ENCODE measurements at places on chromosomes 1 and 21.

GRCh38 chr1:8152731-8153702 is 126.9 kb upstream of the ERRFI1 start:
- DNase-seq = no peak

DNA sequence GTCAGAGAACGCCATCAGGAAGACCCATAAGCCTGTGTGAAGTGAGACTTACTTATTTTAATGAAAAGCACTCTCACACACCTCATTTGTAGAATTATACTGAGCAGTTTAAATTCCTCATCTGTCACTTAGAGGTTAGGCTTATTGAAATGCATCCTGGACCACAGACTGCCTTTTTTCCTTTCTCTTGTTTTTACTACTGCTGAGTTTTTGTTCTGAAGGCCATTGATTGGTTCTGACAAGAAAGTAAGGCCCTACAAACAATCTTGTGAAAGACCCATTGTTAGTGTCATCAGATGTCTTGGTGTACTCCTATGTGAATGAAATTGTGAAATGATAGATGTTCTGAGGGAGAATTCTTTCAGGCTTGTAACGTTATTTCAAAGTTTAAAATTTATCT is 1343.3 kb upstream of the ADGRL2 start:
- no peak for DNase-seq

DNA sequence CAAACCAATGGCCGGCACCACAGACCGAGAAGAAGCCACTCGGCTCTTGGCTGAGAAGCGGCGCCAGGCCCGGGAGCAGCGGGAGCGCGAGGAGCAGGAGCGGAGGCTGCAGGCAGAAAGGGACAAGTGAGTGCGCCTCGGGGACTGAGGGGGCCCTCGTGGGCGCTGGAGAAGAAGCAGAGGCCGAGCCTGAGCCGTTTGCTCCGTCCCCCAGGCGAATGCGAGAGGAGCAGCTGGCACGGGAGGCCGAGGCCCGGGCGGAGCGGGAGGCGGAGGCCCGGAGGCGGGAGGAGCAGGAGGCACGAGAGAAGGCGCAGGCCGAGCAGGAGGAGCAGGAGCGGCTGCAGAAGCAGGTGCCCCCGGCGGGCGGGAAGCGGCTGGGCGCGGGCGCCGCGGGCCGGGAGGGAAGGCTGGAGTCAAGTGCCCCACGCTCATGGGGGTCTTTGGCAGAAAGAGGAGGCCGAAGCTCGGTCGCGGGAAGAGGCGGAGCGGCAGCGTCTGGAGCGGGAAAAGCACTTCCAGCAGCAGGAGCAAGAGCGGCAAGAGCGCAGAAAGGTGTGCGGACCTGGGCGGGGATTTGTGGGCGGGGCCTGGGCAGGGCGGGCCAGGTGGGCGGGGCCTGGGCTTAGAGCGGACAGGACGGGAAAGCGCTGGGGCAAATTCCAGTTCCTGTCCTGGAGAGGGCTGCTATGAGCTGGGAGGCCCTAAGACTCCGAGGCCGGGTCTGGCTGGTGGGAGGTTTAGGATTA is 22.7 kb downstream of the MAP7D1 start:
- DNase-seq = no peak

GRCh38 chr1:158833264-158833663 is 2.1 kb downstream of the MNDA start:
- no peak for DNase-seq

DNA sequence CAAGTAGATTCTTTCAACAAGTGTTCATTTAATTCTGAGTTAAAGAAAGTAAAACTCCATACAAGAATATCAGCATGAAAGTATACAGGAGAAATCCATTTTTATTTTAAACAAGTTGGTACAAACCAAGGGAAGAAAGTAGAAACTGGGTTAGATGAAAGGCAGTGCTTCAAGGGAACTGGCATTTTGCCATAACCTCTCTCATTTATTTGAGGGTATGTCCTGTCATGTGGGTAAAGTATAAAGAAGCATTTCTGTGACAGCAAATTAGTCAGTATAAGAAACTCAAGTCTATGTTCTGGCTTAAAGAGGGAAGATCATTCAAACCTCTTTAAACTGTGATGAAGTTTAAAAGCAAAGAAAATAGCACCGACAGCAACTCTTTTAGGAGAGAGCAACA is 32.0 kb downstream of the OLFM3 start:
- no peak for DNase-seq

- DNase-seq = no peak
These were observed 3.0 kb upstream of the RIT1 start for GRCh38 chr1:155913969-155914757.

DNA sequence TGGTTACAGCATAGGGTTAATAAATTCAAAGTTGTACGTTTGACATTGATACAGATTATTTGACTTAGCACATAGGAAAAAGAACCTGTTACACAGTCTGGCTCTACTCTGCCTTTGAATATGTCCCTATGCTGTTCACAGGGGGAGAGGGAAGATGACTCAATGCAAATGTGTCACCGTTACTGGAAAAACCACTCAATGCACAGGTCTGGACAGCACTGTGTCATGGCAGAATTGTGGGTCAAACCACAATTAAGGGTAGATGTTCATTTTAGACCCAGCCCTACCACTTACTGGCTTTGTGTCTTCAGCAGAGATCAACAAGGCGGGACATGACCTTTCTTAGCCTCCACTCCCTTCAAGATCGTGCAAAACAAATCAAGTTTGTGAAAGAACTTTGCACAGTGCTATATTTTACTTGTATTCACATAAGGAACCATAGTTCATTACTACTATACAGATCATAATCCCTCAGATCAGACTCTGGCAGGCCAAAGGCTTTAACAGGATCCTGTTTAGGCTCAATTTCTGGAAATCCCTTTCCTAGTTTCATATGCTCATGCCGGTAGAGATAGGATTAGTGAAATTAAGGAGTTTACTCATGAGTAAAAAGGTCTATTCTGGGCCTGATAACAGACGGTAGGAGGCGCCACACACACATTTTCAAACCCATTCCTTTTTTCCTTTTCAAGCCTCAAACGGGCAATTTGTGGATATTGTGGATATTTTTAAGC is 22.1 kb downstream of the EIF2D start:
- no peak for DNase-seq

GRCh38 chr21:35932232-35932911 is 128.0 kb downstream of the SETD4 start:
- no peak for DNase-seq

Data from NCI-H2227 treated with DMSO at 0.1 percent for 48 hours (cell line).